ENCODE measurements at places on chromosomes 7 and 10. TPM values are rescaled to one million over a fixed set of nuclear protein-coding genes. Genes with fewer than 3 reads are reported as not detected.
A peak's percentile ranks its signal among the peaks of the same experiment; 100 is the strongest.

DNA sequence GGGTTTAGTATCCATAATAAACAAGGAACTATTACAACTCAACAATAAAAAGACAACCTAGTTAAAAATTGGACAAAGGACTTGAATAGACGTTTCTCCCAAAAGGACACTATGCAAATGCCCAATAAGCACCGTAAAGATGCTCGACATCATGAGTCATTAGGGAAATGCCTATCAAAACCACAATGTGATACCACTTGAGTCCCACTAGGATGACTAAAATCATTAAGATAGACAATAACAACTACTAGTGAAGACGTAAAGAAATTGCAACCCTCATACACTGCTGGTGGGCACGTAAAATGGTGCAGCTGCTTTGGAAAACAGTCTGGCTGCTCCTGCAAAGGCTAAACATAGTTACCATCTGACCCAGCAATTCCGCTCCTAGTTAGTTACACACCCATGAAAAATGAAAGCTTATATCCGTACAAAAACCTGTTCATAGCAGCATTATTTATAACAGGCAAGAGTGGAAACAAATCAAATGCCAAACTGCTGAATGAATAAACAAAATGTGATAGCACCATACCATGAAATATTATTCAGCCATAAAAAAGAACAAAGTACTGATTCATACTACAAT lies 17.3 kb downstream of the CCDC3 start:
- DNase-seq: no peak

DNA sequence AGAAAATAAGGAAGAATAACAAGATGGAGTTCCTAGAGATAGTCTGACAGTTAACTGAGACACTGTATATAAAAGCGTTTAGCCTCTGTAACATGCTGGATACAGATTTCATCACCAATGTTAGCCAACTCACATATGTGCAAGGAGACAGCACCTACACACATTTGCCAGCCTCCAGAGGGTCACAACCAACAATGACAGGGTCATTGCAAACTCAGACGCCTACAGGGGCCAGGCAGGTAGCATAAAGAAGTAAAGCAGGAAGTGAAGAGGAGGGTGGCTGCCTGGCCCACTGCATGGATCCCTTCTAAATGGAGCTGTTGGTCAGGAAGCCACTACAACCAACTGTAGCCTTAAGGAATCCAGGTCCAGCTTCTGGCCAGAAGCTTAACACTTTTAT lies 50.4 kb downstream of the NRAP start:
- DNase-seq: no peak

GRCh38 chr7:88169717-88170320 lies 50.0 kb downstream of the SRI start:
- DNase-seq: peak; percentile 53

GRCh38 chr10:77504196-77504872 lies 133.3 kb downstream of the KCNMA1 start:
- no peak for DNase-seq

DNA sequence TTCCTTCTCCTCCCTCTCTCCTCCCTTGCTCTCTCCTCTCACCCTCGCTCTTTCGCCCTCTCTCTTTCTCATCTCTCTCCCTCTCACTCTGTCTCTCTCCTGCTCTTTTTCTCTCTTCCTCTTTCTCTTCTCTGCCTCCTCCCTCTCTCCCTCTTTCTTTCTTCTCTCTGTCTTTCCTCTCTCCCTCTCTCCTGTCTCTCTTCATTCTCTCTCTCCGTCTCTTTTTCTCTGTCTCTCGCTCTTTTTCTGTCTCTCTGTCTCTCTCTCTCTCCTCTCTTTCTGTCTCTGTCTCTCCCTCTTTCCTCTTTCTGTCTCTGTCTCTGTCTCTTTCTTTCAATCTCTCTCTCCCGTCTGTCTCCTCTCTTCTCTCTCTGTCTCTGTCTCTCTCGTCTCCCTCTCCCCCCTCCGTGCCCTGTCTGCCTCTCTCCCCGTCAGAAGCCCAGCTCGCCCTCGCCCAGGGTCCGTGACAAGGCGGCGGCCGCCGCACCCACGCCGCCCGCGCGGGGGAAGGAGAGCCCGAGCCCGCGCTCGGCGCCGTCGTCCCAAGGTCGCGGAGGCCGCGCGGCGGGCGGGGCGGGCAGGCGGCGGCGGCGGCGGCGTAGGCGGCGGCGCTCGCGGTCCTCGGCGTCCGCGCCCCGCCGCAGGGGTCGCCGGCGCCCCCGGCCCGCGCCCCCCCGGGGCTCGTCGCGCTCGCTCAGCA lies 21.3 kb upstream of the HSPB1 start:
- DNase-seq: no peak

- peak; percentile 85 for DNase-seq
Measured at GRCh38 chr7:31633894-31634494, 53.0 kb upstream of the PPP1R17 start.

GRCh38 chr7:72326365-72326764 lies 85.8 kb downstream of the CALN1 start:
- DNase-seq: peak; percentile 19

GRCh38 chr7:3455806-3456595 lies 154.9 kb downstream of the SDK1 start:
- DNase-seq: no peak

- DNase-seq: peak; percentile 32
Measured at GRCh38 chr7:70098133-70098561, 499.9 kb downstream of the AUTS2 start.

- DNase-seq: peak; percentile 13
Measured at GRCh38 chr10:127158662-127159061, 37.7 kb downstream of the INSYN2A start.

- no peak for DNase-seq
Measured at GRCh38 chr10:89944138-89944537, 242.7 kb downstream of the KIF20B start.

DNA sequence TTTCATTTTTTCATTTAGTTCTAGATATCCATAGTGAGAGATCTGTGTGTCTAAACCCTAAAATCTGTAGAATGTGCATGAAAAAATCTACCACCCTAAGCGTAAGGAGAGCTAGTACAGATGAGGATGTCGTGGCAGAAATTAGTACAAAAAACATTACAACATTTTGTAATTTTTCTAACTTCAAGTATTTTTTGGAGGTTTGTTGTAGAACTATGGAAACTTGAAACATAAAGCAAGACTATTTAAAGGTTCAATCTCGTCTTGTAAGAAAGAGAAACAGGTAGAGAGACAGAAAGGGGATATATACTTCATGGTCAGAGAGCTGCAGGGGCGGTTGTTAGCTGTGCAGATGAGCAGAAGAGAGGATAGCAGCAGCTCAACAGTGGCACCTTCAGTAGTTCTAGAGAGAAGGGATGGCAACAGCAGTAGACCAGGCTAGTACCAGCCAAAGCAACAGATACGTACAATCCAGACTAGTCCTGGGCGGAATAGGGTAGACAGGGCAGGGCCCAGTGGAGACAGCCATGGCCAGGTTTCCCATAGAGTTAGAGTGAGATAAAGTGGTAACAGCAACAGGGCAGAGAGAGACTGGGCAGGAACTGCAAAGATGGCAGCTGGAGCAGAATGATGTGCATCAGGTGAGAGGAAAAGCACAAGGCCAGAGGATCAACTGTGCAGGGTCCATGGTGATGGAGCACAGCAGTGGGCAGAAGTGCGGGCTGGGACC lies 145.2 kb downstream of the FRMD4A start:
- peak; percentile 66 for DNase-seq

- peak; percentile 60 for DNase-seq
Measured at GRCh38 chr10:84783386-84783785, 455.0 kb downstream of the CCSER2 start.

- no peak for DNase-seq
Measured at GRCh38 chr10:110168601-110169481, 38.6 kb upstream of the MXI1 start.

Gene CFAP70
- 1.8 TPM for total RNA-seq

Gene ZNF365
- 0.41 TPM for total RNA-seq

Gene H2BK1
- not detected for total RNA-seq

Gene JMJD1C
- total RNA-seq: 187 TPM

Gene ELOVL3
- total RNA-seq: not detected

Gene CALHM3
- not detected for total RNA-seq

Gene HTRA1
- total RNA-seq: 102 TPM

Gene HOXA13
- not detected for total RNA-seq

Gene PRSS37
- total RNA-seq: not detected

Gene VTI1A
- 47.2 TPM for total RNA-seq

Gene CSTF2T
- 33.4 TPM for total RNA-seq

Gene WASL
- total RNA-seq: 30.6 TPM

Gene PRPS1L1
- not detected for total RNA-seq

Gene TUBAL3
- 0.31 TPM for total RNA-seq

Gene MMP21
- total RNA-seq: 0.41 TPM

Gene TEX36
- total RNA-seq: not detected

Gene ZNF503
- total RNA-seq: 12.6 TPM

Gene GPER1
- total RNA-seq: 6.7 TPM

Gene CAV2
- 85.3 TPM for total RNA-seq

Gene NPC1L1
- total RNA-seq: not detected
